Sciatic nerve (tissue), 2 donors: ENCODE measurements at places on chromosomes 6 and 20.

- DNase-seq = no peak
Observed at GRCh38 chr6:34570066-34570833, 14.1 kb upstream of the SPDEF start.

DNA sequence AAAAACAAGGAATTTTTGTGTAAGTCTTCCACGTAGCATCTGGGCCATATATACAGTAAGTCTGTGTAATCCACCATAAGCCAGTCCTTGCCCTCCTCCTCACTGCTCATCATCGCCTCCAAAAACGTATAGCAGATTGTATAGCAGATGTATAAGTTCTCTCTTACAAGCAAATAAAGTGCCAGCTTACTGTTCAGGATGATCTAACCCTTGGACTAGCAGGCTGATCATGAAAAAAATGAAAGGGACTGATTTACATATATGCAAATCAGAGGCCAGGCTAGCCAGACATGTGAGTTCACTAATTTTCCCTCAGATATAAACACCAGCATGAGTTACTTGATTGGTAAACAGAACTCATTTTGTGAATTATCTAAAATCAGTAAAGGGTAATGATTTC, 171.5 kb downstream of the LY86 start:
- no peak for DNase-seq

DNA sequence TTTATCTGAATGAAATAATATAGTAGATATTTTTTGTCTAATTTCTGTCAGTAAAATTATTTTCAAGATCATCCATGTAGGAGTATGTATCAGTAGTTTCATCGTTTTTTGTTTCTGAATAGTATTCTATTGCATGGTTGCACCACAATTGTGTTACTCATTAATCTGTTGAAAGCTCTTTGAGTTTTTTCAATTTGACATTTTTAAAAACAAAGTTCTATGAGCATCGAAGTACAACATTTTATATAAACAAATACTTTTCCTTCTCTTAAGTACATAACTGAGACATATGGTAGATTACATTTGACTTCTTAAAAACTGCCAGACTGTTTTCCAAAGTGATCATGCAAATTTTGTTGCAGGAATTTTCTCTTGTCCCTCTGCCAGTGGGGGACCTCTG, 1113.1 kb upstream of the CITED2 start:
- DNase-seq = no peak

DNA sequence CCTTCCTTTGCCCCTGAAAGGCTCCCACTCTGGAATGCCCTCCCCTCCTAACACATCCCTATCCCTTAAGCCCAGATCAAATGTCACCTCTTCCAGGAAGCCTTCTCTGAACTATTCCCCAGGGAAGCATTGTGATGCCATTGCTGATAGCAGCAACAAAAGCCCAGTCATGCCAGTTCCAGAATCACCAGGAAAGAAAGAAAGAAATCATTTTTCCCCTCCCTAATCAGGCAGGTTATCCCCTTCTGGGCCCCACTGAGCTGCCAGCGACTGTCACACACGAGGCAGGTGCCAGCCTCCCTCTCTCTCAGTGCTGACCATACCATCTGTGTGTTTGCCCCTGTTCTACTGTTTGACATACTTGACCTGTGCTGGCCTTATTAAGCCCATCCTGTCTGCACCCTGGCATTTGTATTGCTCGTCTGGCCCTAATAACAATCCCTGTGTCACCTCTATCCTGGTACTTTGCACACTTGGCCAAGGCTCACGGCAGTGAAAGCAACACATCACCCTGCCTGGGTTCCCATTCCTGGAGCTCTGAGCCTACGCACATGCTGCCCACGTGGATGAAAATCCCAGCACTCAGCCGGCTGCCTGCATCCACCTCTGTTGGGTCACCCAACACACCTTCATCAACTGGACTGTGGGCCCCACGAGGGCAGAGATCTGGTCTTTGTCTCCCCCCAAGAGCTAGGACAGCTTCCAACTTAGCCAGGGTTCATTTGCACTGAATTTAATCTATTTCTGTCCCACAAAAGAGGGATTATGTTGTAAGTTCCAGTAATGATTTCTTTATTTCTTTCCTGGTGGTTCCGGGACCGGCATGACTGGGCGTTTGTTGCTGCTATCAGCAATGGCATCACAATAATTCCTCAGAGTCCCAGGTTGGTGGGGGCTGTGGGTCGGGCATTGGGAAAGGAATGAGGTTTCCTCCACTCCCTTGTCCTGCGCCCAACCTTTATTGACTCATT, 5.3 kb upstream of the BPIFB1 start:
- no peak for DNase-seq

DNA sequence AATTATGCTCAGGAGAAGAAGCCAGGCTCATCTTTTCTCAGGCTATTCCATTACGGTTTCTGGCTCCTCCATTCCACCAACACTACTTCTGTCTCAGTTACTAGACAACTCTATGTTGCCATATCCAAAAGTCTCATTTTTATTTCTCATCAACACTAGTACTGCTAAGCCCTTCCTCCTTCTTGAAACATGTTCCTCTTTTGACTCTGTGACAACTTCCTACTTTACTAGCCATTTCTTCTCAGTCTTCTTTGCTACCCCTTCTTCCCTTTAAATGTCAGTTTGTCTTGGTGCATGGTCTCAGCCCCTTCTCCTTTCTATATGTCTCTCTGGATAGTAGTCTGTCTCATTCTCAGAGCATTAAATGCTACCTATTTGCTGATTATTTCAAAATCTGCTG, 7.1 kb upstream of the ADGRG6 start:
- DNase-seq = no peak

GRCh38 chr6:116483616-116484015, 22.4 kb downstream of the CALHM6 start:
- DNase-seq = no peak

- no peak for DNase-seq
Observed at GRCh38 chr6:12288914-12289313, 1.2 kb upstream of the EDN1 start.

DNA sequence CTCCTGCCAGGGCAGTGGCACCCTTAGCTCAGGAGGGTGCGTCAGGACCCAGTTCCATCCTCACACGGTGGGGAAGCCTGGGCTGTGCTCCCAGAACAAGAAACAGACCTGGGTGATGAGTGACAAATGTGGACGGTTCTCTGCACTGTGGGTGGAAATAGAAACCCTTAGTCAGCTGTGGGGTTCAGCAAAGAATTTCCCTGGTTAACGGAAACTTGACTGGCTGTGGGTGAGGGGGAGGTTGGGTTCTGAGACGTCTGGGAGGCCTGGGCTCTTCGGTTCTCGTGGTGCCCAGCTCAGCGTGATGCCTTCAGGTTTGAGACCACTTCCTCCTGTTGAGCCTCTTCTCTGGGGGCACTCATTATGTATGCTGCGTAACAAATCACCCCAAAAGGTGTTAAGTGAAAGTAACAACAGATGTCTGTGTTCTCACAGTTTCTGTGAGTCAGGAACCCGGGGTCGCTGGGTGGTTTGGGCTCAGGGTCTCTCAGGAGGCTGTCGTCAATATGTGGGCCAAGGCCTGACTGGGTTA, 53.1 kb upstream of the FAM83D start:
- DNase-seq = no peak

DNA sequence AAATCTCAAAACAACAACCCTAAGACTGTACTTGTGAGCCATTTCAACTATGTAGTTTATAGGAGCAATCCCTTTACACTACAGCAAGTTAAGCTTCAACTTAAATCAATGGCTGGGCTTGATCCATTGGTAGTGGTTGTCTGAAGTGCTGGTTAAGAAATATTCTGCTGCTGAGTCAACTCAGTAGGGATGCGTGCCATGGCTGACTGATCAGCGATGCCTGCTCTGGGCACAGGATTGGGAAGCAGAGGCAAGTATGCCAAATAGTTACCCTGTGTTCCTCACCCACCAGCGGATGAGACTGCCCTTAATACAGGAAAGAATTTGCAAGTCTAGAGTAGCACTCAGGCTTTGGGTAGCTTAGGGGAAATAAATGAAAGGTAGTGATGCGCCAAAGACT, 41.5 kb downstream of the GCM1 start:
- DNase-seq = no peak
